ENCODE measurements at places on chromosomes 1 and 21.

- DNase-seq: no peak
Observed at GRCh38 chr1:164622068-164622845, 63.3 kb downstream of the PBX1 start.

- DNase-seq: no peak
Observed at GRCh38 chr21:20998886-20999285, 677 bp downstream of the NCAM2 start.

DNA sequence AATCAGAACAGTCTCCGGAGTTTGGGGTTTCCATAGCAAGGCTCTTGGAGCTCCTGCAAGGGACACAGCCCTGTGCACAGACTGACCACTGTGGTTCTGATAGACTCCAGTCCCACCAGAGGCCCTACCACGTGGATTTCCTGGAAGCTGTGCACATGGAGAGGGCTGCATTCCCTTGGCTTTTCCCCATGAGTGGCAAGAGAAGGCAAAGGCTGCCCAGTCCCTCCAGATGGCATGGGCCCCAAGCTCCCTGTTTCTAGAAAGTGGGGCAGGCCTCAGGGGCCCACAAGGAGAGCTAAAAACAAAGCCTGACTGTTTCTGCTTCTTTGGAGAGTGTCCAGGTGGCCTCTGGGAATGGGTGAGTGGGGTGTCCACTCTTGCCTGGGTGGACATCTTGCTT lies 87.5 kb downstream of the DDX20 start:
- DNase-seq: no peak

GRCh38 chr1:5845376-5845775 lies 146.8 kb downstream of the NPHP4 start:
- DNase-seq: no peak

DNA sequence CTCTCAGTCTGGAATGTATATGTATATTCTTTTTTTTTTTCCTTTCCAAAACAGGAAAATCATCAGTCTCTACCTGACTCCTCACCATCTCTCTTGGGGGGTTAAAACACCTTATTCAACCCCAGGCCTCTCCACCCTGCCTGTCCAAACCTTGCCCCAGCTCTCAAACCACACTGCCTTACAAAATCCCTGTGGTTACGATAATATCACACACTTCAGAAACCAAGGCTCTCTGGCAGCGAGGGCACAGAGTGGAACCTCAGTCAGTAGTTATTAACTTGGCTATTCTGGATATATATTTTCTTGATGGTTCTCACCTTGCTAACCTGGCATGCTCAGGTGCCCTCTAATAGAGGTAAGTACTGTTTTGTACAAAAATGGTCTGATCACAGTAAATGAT lies 24.7 kb downstream of the KIAA0040 start:
- no peak for DNase-seq

DNA sequence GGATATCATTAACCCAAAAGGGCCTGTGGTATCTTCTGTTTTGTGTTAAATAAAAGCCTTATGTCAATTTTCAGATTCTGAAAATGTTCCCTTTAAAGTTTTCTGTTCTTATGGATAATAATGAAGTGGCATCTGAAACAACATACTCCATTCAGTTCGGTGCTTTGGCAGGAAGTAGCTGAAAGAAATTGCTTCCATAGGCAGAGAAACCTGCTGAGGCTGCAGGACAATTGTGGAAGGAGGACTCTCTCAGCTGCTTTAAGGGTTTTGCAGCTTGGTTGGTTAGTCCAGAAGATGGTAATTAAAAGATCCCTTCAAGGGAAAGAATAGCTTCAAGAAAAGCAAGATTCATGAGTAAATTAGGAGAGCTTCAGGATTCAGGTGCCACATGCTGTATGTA lies 30.5 kb upstream of the NRIP1 start:
- DNase-seq: no peak

GRCh38 chr1:65255035-65255655 lies 54.2 kb upstream of the DNAJC6 start:
- DNase-seq: no peak

DNA sequence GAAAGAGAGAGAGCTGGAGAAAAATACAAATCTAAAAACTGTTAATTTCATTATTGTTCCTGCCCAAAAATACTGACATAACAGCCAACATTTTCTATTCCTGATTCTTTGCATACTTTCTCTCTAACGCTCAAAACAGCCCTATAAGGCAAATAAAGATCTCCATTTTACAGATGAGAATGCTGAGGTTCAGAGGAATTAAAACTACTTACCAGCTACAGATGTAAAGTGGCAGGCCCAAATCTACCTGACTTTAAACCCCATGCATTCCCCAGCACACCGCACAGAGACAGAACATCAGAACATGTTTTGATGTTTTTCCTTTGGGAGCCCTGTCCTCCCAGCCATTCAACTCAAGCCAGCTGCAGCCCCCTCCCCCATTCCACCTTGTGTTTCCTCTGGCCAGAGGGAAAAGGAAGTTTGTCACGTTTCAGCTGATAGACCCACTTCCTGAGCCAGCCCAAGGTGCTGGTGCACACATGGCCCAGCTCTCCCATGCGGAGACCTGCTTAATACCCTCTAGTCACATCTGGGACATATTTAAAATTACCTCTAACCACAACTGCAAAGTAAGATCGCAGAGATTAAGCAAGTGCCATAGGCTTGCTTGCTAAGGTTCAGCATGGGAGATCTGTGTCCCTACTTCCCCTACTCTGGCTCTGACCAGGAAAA lies 133.1 kb upstream of the NFIA start:
- DNase-seq: no peak

- DNase-seq: no peak
Observed at GRCh38 chr1:230591678-230592077, 50.6 kb upstream of the COG2 start.

DNA sequence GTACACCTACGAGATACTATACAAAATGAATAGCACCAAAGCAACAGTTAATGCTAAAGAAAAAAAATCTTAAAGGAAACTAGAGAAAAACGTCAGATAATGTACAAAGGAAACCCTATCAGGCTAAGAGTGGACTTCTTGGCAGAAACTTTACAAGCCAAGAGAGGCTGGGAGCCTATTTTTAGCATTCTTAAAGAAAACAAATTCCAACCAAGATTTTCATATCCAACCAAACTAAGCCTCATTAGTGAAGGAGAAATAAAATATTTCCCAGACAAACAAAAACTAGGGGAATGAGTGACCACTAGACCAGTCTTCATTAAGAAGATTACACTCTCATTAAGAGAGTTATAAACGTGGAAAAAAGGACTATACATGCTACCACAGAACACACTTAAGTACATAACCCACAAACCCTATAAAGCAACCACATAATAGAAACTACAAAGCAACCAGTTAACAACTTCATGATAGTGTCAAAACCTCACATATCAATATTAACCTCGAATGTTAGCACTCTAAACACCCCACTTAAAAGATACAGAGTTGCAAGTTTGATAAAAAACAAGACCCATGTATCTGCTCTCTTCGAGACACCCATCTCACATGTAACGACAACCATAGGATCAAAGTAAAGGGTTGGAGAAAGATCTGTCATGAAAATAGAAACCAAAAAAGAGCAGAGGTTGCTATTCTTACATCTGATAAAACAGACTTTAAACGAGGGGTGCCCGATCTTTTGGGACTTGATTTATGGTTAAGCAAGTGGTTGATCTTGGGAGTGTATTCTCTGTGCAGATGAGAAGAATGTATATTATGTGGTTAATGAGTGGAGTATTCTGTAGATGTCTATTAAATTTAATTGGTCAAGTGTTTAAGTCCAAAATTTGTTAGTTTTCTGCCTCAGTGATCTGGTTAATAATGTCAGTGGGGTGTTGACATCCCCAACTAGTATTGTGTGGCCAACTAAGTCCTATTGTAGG lies 1301.4 kb downstream of the PLA2G4A start:
- no peak for DNase-seq

GRCh38 chr1:234769986-234770795 lies 160.2 kb upstream of the IRF2BP2 start:
- no peak for DNase-seq

GRCh38 chr1:55047611-55048010 lies 8.3 kb downstream of the PCSK9 start:
- DNase-seq: no peak

GRCh38 chr1:5907966-5908365 lies 84.3 kb downstream of the NPHP4 start:
- DNase-seq: no peak

GRCh38 chr1:196361112-196361714 lies 247.0 kb downstream of the KCNT2 start:
- DNase-seq: no peak

- DNase-seq: no peak
Observed at GRCh38 chr1:212233321-212233720, 51.9 kb upstream of the PPP2R5A start.

DNA sequence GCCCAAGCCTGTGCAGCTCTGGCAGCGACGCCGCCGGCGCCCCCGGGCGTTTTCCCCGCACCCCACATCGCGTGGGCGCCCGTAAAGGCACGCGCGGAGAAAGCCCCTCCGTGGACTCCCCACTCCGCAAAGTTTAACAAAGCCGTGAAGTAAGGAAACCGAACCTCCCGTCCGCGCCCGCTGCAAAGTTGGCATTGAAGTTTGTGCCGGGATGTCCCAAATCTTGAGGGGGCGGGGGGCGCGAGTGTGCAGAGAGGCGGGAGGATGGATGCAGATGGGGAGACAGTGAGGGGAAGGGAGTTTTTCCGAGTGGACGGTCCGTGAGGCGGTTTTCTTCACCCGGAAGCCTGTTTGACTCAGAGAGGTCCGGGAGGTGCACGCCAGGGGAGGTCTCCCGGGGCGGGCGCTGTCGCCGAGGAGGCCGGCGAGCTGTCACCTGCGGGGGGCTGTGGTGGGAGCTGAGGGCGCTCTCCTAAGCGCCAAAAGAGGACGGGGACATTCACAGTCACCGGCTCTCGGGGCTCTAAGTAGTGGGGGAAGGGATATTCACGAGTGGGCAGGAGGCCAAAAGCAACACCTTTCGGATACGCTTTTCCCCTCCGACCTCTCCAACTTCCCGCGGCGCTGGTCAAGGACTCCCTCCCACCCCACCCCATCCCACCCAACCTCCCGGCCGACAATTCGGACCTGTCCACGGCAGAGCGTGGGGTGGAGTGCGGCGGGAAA lies 1.3 kb downstream of the WLS start:
- DNase-seq: no peak

Measured in stimulated activated CD8-positive, alpha-beta memory T cell treated with anti-CD3 and anti-CD28 coated beads, Interleukin-7, amount 100 ng/mL, for 24 hours (primary cell).